ENCODE measurements at places on chromosomes 1 and 21.

DNA sequence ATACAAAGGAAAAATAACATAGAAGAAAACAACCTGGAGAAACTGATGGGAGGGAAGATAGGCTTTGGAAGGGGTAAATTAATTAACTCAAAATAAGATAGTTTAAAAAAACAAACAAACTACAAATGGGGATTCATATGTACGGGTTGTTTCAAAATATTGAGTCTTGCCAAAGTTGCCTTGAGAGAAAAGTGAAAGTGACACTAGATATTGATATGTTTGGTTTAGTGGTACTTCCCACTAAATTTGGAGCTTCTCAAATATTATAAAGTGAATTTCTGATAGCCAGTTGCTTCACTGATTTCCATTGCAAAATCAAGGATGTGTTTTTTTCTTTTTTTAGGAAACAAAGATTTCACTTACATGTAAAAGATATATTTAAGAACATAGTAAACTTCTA is 149.5 kb upstream of the RUNX1 start:
- no peak for DNase-seq

DNA sequence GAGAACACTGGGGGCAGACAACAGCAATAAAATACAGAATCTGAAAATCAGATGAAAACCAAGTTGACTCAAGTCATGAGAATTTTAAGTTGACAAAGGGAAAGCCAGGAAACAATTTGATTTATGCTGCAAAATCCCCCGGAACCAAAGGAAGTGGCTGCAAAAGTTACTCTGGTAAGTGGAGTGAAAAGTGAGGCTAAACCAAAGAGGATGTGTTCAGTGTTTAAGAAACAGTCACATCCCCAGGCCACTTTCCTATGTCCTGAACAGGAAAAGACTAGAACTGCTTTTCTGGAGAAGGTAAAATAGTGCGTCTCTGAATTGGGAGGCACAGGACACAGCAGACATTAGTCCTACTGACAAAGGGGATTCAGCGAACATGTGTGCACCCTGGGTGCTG is 5.9 kb downstream of the TARBP1 start:
- DNase-seq: no peak

GRCh38 chr1:201265756-201266155 is 17.6 kb upstream of the PKP1 start:
- no peak for DNase-seq

- no peak for DNase-seq
Observed at GRCh38 chr1:44631333-44631646, 43.0 kb downstream of the TMEM53 start.

GRCh38 chr1:19202396-19202795 is 7.7 kb downstream of the UBR4 start:
- no peak for DNase-seq

DNA sequence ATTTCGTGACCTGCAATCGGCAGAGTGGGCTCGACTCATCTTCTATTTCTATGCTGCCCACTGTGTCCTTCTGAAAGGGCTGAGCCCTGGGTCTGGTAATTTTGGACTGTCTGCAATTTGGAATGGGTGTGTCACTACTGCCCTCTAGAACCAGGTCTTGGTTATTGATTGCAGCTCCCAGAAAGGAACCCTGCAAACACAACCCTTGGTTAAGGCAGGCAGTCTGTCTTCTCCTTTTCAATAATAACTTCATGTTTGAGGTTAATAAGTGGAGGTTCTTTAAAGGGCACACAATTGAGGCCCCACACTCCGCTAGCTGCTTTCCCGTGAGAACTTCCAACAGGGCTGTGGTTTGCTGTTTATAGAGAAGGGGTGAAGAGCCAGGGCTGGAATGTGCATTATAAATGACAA is 79.9 kb upstream of the LYST start:
- DNase-seq: no peak

DNA sequence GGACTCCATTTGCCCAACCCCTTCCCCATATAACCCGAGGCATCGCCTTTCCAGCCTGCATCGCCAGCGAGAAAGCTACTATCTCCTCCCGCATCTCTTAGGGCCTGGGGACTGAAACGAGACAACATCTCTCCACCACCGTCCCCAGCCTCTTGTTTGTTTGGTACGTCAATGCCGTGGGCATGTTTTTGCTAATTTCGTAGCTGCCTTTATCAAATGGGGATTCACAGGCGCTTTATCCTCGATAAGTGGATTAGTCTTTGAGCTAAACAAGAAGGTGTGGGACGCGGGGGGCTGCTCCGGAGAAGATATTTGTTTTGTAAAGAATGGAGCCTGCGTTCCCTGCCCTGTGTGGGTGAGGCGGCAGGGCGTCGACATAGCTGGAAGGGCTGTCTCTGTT is 91.6 kb downstream of the PAX7 start:
- no peak for DNase-seq

- no peak for DNase-seq
Observed at GRCh38 chr1:232328486-232329102, 301.3 kb downstream of the SIPA1L2 start.

- DNase-seq: no peak
Observed at GRCh38 chr1:205107327-205107726, 14.5 kb downstream of the RBBP5 start.

- no peak for DNase-seq
Observed at GRCh38 chr1:194078765-194079164, 892.4 kb upstream of the B3GALT2 start.

DNA sequence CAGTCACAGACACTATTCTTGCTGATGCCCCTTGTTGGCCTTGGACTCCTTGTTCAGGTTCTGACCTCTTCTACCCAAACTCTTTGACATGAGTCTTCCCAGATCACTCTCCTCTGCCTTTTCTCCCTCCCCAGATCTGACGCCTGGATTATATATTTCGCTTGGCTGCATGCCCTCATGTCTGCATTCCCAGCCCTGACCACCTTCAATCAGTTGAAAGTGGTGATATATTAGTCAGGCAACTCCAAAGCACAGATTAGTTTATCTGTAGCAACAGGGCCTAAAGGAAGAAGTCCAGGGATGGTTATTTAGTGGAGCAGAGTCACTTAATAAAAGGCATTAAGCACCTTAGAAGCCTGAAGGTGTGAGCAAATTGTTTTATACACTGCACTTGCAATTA is 110.0 kb upstream of the GUCA2B start:
- DNase-seq: no peak

DNA sequence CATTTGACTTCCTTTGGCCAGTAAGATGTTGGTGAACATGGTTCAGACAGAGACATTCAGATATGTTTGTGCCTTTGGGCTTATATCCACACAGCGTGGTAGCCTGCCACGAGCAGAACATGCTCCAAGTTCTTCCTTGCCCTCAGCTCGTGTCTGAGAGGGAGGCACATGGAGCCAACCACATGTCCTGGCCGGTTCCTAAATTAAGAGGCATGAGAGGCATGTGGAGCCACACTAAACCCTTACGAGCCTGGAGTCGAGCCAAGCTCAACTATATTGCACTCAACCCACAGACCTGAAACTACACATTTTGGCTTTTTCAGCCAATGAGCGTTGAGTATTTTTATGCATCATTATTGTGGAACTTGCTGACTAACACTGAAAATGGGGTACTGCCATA is 133.7 kb upstream of the KCNK1 start:
- DNase-seq: no peak

DNA sequence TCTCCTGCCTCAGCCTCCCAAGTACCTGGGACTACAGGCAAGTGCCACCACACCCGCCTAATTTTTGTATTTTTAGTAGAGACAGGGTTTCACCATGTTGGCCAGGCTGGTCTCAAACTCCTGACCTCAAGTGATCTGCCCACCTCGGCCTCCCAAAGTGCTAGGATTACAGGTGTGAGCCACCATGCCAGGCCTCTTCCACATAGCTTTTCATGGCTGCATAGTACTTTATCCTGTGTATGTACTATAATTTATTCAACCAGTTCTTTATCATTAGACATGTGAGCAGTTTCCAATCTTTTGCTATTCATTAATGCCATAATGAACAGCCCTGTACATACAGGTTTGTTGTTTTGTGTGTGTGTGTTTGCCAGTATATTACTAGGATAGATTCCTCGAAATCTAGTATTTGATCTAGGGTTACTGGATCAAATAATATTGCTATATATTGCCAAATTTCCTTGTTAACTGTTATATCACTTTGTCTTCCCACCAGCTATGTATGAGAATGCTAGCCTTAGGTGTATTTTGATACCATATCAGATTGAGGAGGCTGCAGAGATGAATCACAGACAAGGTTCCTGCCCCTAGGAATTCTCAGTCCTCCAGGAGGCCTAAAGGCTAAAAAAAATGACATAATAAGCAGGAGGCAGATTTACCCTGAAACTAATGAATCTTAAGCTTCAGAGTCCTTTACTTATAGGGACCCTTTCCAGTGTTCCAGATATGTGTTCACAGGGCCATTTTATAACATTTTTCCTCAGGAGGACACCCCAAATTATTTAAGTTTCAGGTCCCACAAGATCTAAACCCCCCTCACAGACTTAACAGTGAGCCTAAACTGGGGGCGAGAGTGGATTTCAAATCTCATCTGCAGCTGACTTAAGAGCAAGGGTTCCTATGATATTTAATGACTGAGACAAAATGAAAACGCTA is 2.1 kb upstream of the PDIK1L start:
- no peak for DNase-seq

GRCh38 chr1:25105836-25106235 is 126.5 kb downstream of the SYF2 start:
- DNase-seq: no peak

DNA sequence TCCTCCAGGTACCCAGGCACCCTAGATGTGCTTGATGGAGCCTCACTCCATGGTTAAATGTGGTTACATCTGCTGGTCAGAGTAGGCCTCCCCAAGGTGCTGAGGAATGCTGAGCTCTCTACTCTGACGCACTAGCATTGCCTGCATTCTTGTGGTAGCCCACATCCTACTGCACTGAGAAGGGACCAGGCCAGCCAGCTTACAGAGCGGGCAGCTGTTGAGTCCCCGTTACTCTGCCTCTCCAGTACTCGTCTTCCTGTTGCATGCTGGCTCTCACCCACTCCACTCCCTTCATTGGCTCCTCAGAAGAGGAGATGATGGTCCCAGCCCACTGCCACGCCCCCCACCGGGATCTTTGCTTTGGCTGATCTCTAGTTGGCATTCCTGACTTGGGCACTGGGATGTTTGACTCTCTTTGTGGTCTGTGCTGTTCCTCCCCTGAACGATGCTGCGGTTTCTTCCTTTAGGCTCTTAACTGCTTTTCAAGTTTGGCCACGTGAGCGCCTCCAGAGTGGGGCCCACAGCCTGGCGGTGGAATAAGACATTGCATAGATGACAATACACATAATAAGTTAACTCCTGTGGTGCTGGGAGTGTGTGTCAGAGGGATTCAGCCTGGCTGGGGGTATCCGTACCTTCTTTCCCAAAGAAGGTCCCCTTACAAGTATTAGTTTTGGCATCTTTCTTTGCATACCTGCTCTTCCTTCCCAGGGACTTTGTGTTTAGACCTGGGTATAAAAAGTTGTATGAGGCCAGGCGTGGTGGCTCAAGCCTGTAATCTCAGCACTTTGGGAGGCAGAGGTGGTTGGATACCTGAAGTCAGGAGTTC is 18.6 kb downstream of the AZIN2 start:
- no peak for DNase-seq

- no peak for DNase-seq
Observed at GRCh38 chr1:71766748-71767147, 515.6 kb downstream of the NEGR1 start.

DNA sequence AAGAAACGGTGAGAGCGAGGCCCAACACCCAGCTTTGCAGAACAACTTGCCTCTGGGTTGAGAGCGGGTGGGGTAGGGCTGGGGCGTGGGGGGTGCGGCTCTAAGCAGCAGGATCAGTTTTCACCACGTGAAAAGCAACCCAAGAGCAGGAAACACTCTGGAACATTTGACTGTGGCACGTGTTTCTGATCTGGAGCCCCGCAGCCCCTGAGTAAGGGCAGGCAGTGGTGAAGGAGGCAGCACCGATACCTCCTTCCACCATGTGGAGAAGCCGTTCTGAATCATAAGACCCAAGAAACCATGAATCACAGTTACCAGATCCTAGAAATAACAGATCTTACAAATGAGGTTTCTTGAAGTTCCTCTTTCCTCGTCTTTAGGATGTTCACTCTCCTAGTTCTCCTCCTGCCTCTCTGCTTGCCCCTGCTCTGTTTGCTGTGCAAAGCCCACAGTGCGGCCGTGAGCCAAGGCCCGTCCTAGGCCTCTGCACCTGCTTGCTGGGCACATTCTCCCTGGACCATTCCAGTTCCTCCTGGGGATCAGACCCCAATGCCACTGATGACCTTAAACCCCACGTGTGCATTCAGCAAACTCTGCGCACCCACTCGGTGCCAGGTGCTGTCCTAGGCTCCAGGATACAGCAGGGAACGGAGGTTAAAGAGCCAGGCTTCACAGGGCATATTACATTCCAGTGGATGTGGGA is 31.9 kb downstream of the SLC1A7 start:
- DNase-seq: no peak

DNA sequence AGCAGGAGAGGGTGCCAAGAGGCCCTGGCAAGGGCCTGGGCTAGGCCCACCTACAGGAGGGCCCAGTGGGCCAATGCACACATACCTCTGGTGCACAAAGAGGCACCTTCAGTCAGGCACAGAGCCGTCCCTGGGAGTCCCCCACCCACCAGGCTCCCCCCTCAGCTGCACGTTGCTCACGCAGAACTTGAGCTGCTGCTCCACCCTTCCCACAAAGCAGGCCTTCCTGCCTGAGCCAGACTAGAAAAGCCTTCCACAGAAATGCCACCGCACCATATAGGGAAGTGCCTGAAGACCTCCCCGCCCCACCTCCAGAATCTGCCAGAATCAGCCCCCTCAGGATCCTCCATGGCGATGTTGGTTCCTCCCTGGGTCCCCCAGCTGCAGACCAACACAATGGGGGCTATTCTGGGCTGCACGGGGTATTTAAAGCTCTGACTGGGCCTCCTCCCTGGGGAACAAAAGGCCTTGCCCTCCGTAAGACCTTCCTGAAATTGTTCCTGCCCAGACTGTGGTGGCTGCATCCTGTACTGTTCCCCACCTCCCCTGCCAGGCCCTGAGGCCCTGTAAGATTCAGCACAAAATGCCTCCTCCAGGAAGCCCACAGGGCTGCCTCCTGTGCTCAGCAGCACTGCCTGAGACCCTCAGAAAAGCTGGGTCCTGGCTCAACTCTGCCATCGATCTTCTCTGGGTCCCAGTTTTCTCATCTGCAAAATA is 27.2 kb downstream of the HSPG2 start:
- no peak for DNase-seq

DNA sequence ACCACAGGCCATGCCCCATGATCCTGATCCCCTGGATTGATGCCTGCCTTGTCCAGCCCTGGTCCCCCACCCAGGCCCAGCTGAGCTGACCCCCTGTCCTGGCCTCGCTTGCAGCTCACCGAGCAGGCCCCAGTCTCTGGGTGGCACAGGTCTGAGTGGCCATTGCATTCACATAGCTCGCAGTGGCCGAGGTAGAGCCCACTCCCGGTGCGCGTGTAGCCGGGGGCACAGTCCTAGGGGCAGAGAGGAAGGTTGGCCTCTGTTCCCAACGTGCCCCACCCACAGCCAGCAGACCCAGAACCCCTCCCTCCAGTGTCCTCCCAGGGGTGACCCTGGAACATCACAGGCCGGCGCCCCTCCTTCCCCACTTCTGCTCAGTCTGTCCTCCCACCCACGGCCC is 51.9 kb downstream of the LDLRAD2 start:
- no peak for DNase-seq

GRCh38 chr1:61561666-61562065 is 163.3 kb downstream of the TM2D1 start:
- DNase-seq: no peak

GRCh38 chr21:45381865-45382696 is 22.9 kb upstream of the COL18A1 start:
- no peak for DNase-seq

Data from DMS 273 treated with DMSO at 0.1 percent for 48 hours (cell line).